ENCODE measurements at places on chromosomes 6 and 20. TPM values are rescaled to one million over a fixed set of nuclear protein-coding genes. Genes with fewer than 3 reads are reported as not detected.

The CCN2 gene
- total RNA-seq: 1,253 TPM

GRCh38 chr6:1296542-1296941, 15.4 kb upstream of the FOXQ1 start:
- H3K27ac ChIP-seq: no peak overlapping the region
- no peak overlapping the region for H3K4me3 ChIP-seq
- no peaks in the 10 kb centered on the region for H3K27me3 ChIP-seq

DNA sequence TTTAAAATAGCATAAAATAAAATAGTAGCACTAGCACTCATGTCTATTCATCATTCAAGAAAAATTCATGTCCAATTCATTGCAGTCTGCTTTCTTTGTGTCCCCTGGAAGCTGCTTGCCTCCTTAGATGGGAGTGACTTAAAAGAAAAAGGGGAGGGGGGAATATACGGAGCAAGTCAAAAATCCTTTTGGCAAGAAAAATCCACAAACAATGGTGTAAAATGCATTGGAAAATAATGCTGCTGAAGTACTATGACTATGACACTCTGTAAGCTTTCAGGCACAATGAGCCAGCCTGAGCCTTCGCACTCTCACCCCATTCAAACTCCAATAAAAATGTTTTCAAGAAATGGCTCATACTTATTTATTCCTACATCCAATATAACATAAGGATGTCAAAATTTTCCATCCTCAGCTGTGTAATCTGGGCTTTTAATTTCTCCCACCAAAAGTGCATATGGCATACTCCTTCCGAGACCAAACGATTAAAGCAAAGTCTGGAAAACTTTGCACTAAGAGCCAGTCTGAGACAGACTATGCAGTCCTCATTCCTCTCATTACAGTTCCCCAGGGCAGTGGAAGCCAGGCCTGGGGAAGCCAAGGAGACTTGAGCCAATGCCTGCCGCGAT, 790 bp downstream of the NEDD9 start:
- H3K27ac ChIP-seq: peak overlapping the region; percentile 95
- peaks cover 26% of the 10 kb centered on the region for H3K4me1 ChIP-seq
- peak; percentile 70 for DNase-seq
- H3K36me3 ChIP-seq: no peaks in the 10 kb centered on the region
- peak overlapping the region; percentile 98 for H3K4me3 ChIP-seq

The LRFN2 gene
- total RNA-seq: 0.32 TPM

DNA sequence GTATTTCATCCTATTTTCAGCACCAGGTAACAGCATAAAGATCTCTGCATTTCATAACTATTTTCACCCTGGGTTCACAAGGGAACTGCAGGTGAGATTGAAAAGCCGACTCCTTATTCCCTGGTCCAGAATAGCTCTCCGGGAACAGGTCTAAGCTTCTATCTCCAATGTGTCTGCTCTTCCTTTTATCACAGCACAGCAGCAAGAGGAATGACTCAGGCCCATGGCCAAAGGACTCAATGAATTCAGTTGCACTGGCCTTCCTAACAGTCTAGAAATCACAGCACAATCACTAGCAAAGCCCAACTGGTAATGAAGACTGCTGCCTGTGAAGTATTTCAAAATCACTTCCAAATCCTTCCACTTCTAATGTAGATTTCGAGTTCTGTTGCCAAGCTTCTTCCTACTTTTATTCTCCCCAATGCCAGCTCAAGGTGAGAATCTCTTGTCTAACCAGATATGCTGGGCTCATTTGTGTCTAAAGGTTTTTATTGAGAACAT, 30.7 kb downstream of the HMGN3 start:
- no peak overlapping the region for H3K27ac ChIP-seq
- DNase-seq: no peak
- H3K4me1 ChIP-seq: no peaks in the 10 kb centered on the region

GRCh38 chr6:48419992-48420391, 309.0 kb upstream of the PTCHD4 start:
- no peaks in the 10 kb centered on the region for H3K36me3 ChIP-seq
- H3K4me3 ChIP-seq: no peak overlapping the region
- DNase-seq: peak; percentile 11
- no peaks in the 10 kb centered on the region for H3K27me3 ChIP-seq
- peaks cover 8% of the 10 kb centered on the region for H3K4me1 ChIP-seq

- no peaks in the 10 kb centered on the region for H3K27me3 ChIP-seq
- peaks cover 6% of the 10 kb centered on the region for H3K4me1 ChIP-seq
- peak; percentile 92 for DNase-seq
- H3K4me3 ChIP-seq: no peak overlapping the region
- H3K27ac ChIP-seq: peak overlapping the region; percentile 32
These were observed 5.1 kb downstream of the UBE2C start for GRCh38 chr20:45817376-45818194.

The TRERF1 gene
- 8.6 TPM for total RNA-seq

DNA sequence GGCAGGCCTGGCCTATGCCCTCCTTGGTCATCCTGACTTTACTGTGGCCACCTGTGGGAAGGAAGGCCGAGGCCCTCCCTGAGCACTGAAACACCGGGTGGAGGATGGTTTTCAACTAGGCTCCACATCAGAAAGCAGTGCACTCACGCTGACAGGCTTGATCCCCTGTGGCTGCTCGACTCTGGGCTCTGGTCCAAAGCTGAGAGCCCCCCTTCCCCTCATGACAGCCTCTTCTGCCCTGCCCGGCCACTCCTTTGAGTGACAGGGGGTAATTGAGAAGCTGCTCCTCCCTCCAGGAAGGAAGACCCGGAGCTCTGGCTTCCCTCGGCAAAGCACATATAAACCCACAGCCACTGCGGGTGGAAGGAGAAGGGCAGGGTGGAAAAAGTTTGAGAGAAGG, 43.6 kb downstream of the MUC22 start:
- H3K27me3 ChIP-seq: no peaks in the 10 kb centered on the region
- H3K27ac ChIP-seq: no peak overlapping the region
- no peaks in the 10 kb centered on the region for H3K36me3 ChIP-seq
- H3K4me3 ChIP-seq: no peak overlapping the region

DNA sequence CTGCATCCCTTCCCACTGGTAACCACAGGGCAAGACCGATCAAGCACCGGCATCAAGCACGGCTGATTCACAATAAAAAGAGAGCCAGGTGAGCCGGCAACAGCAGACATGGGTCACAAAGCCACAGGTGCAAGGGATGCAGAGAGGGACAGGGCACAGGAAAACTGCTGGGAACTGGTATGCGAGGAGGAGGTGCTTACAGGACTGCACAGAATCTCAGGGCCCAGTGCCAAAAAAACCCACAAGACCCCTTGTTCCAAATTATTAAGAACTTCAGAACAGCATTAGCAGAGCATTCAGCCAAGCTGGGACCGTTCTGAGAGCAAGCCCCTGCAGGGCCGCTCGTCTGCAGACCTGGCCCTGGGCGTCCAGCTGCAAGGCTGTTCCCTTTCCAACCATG, 35.4 kb downstream of the BFSP1 start:
- H3K4me1 ChIP-seq: peaks cover 7% of the 10 kb centered on the region
- H3K27ac ChIP-seq: no peak overlapping the region
- no peak for DNase-seq
- no peaks in the 10 kb centered on the region for H3K36me3 ChIP-seq

DNA sequence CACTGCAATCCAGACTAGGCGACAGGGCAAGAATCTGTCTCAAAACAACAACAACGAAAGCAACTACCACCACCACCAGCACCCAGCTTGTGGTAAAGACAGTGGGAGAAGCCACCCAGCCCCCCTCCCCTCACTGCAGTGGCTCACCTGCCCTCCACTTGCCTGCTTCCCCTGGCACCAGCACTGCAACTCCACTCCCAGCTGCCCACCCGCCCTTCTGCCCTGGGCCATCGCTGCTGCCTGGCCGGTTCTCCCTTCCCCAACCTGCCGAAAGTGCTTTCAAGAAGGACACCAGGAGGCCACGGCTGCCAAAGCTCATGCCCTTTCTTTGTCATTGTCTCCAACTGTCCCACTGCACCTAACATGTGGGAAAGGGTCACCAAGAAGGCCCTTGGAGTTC, 94.7 kb upstream of the AGPAT4 start:
- no peak overlapping the region for H3K27ac ChIP-seq
- no peaks in the 10 kb centered on the region for H3K27me3 ChIP-seq
- no peaks in the 10 kb centered on the region for H3K4me1 ChIP-seq
- DNase-seq: no peak
- H3K36me3 ChIP-seq: no peaks in the 10 kb centered on the region
